Hippocampal formation (tissue), 2 donors: ENCODE measurements at places on chromosomes 6 and 20.

DNA sequence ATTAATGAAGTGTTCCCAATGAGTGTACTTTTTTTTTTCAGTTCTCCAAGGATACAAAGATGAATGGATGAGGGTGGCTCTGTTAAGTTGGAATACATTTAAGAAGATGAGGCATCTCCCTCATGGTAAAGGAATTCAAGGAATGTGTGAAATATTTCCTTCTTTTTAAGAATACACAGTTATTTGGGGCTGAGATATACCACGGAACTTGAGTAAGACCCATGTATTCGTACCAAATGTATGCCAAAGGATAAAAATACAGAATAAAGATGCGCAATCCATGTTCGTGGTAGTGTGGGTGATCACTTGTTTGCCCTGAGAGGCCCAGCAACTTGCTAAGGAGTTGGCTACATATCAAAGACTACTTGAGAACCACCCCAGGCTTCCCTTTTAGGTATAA, 164.2 kb upstream of the TCF21 start:
- DNase-seq = no peak

GRCh38 chr6:7630792-7631191, 40.8 kb downstream of the SNRNP48 start:
- DNase-seq = no peak

DNA sequence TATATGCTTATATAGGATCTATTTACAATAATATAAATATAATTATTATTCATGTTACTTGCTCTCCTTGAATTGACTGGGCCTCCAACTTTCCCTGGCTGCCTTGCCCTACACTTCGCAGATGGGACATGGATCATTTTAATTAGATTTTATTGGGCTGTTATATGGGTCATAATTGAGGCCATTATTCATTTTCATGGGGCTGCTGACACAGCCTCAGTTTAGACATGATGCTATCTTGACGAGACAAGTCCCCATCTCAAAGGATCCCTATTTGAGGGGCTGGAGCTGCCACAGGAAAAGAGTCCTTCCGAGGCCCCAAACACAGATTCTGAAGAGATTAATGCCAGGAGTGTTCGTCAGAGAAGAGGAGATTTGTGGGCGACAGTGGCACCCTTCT, 170.4 kb downstream of the DHX35 start:
- no peak for DNase-seq

GRCh38 chr6:35376281-35376680, 33.9 kb downstream of the PPARD start:
- no peak for DNase-seq

DNA sequence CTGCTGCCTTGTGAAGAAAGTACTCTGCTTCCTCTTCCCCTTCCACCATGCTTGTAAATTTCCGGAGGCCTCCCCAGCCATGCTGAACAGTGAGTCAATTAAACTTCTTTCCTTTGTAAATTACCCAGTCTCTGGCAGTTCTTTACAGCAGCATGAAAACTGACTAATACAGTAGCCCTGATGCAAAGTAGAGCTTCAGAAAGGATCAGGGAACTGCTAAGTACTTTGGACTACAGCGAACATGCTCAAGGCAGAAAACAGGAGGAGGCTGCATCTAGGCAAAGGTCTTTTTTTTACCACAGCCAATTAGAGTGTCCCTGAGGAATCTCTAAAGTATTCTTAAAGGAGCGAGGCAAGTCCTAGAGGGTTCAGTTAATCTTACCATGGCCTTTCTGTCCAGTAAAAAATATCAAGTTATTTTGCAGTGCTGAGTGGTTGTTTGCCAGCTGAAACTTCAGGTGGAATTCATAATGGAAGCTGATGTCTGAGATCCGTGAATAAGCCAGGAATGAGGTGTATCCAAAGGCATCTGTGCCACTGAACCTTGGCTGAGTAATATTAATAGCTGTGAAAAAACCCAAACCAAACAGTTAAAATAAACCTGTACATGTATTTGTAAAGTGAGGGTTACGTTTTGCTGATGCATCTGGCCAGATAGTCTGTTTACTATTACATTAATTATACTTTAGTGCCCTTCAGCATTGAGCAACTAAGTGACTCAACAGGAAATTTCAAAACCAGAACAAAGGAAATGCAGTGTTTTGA, 170.4 kb downstream of the PHF3 start:
- no peak for DNase-seq

- DNase-seq = no peak
Observed at GRCh38 chr6:44739181-44739580, 351.7 kb downstream of the CDC5L start.

DNA sequence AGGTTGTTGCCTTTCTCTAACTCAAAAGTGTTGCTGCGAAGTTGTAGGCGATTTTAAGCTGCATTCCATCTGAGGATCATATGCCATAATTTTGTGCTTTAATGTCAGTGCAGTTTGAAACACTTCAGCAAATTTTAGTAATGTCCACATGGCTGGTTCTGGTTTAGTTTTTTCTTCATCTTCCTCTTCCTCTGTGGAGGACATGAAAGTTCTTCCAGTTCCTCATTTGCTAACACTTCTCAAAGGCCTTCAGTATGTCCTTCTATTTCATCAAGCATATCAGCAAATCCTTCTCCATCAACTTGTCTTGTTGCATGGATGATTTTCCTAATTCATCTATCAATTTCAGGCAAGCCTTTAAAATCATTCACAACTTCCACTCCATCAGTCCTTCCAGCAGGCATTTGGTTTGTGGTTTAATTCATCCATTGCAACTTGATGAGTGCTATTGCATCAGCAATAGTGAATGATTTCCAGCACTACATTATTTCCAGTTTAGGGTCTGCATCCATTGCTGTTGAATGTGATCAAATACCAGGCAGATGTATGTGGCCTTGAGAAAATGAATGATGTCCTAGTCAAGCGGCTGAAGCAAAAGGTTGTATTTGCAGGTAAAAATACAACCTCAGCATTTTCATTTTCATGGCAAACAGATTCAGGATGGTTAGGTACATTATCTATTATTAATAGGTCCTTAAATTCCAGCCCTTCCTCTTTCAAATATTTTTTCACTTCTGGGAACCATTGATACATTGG, 20.2 kb downstream of the SHLD1 start:
- DNase-seq = peak; percentile 3

GRCh38 chr20:62558779-62559178, 83.0 kb upstream of the GATA5 start:
- DNase-seq = no peak

- no peak for DNase-seq
Observed at GRCh38 chr6:766625-767024, 73.7 kb upstream of the EXOC2 start.
